ENCODE measurements at places on chromosomes 12 and 14.

DNA sequence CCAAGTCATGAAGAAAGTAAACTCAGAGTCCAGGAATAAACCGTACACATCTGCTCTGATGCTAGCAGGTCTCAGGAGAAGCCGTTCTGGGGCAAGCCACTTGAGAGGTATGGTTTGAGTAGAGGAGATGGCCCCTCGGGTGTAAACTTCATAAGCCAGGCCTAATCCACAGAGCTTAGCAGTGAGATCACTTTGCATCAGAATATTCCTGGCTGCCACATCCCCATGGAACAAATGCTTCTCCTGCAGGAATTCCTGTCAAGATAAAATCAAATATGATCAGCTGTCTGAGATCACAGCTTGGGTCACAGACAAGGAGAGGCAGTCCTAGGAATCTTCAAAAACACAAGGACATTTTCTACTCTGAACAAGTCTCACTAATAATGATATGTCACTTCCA is 11.2 kb upstream of the MAGOHB start:
- DNase-seq = no peak

- no peak for DNase-seq
Measured at GRCh38 chr14:64502887-64503433, 678 bp downstream of the ZBTB25 start.

- DNase-seq = no peak
Measured at GRCh38 chr14:93868165-93868564, 59.0 kb upstream of the FAM181A start.

- DNase-seq = no peak
Measured at GRCh38 chr12:32535288-32535999, 136.1 kb downstream of the FGD4 start.

- DNase-seq = no peak
Measured at GRCh38 chr12:117033382-117034221, 65.6 kb downstream of the TESC start.

- no peak for DNase-seq
Measured at GRCh38 chr12:104248444-104248843, 32.9 kb downstream of the TXNRD1 start.

DNA sequence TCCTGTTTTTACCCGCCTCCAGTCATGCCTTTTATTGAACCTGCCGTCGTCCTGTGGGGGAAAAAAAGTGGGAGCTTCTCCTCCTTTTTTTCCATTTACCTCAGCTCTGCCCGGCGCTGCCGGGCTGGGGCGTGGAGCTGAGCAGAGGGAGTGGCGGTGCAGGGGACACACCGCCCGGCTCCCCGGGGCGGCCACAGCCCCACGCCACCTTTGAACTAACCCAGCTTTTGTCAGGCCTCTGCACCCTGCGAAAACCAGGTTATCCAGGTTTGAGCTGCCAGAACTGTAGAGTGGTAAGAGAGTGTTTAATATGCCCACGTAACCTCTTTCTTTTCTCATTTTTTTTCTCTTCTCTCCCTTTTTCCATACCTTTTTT is 161.0 kb upstream of the FKBP4 start:
- DNase-seq = no peak

GRCh38 chr12:28507033-28507432 is 316.8 kb downstream of the CCDC91 start:
- no peak for DNase-seq

DNA sequence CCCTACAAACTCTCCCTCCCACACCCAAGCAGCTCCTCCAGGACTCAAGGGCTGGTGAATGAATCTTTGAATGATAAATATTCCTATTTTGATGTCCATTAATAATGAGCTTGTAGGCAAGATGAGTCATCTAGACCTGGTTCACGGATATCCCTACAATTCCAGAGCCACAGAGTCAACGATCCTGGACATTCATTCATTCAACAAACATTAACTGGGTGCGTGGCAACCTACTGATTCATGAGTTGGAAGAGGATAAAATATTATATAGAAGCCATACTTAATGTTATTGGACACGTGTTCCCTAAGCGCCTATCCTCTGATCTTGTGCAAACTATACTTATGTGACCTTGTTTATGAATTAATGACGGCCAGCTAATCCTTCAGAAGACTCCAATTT is 420 bp upstream of the OTUB2 start:
- no peak for DNase-seq

DNA sequence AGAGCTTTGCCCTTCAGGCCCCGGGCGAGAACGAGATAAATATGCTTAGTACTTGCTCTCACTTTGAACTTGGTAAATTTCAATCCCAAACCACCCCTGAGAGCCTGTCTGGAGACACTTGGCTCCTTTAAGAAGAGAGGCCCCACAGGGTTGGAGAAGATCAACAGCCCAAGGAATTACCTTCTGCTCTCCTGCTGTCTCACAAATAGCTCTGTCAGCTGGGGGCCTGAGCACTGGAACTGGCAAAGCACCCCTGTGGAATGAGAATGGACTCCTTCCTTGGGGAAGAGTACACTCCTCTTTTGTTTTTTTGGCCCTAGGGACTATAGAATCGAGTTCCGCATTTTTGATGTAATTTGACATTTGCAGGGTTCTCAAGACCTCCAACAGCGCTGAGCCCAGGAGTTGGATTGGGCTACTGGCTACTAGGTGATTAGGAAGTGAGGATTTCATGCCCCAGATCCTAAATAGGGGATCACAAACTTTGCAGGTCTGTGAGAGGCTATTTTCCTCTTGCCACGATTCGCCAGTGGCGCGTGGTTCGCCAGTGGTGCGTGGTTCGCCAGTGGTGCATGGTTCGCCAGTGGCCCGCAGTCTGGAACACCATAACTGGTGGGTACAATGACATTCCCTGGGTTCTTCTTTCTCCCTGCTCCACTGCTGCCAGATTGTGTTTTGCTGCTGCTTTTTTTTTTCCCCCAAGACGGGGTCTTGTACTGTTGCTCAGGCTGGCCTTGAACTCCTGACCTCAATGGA is 17.8 kb upstream of the MEG3 start:
- DNase-seq = no peak

DNA sequence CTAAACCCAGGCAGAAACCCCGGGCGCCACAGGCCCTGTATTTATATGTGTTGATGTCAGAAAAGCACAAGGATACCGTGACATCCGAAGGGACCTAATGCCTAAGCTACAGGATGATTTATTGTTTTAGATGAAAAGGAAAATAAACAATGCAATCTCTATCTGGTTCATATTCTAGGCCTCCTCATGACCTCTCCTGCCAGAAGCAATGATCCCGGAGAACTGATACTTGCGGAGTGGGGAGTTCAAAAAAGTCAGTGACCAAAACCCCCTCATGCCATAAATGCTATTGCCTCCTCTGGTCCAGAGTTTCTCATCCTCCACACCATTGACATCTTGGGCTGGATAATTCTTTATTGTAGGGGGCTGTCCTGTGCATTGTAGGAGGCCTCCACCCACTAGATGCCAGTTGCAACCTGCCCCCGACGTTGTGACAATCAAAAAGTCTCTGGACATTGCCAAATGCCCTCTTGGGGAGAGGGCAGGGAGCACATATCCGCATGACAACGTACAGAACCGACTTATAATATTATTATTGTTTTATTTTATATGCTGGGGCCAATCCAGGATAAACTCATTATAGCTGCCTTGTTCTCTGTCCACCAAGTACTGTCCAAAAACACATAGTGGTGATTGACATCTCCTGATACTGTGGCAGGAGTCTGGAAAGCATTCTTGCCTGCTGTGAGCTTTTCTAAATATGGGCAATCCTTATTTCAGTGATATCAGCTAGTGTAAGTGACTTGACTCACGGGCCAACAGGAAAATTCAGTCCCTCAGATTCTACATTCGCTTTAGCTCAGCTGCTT is 1.1 kb upstream of the CSRP2 start:
- DNase-seq = no peak

DNA sequence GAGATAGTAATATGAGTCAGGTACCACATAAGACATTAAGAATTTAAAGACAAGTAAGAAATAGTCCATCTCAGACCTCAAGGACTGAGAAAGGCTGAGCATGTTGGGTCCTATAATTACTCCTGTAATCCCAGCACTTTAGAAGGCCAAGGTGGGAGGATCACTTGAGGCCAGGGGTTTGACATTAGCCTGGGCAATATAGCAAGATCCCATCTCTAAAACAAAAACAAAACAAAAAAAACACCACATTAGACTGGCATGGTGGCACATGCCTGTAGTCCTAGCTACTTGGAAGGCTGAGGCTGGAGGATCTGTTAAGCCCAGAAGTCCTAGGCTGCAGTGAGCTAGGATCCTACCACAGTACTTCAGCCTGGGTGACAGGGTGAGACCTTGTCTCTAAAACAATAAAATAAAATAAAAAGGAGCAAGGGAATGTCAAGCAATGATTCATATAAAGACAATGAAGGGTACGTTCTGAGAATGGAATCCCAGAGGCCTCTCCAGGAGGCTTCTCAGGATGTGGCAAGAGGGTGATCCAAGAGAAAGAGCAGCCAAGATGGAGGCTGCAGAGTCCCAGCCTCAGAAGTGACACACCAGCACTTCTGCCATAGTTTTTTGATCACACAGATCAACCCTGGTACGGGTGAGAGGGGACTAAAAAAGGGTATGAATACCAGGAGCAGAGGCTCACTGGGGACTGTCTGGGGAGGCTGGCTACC is 206.4 kb downstream of the CRADD start:
- no peak for DNase-seq

DNA sequence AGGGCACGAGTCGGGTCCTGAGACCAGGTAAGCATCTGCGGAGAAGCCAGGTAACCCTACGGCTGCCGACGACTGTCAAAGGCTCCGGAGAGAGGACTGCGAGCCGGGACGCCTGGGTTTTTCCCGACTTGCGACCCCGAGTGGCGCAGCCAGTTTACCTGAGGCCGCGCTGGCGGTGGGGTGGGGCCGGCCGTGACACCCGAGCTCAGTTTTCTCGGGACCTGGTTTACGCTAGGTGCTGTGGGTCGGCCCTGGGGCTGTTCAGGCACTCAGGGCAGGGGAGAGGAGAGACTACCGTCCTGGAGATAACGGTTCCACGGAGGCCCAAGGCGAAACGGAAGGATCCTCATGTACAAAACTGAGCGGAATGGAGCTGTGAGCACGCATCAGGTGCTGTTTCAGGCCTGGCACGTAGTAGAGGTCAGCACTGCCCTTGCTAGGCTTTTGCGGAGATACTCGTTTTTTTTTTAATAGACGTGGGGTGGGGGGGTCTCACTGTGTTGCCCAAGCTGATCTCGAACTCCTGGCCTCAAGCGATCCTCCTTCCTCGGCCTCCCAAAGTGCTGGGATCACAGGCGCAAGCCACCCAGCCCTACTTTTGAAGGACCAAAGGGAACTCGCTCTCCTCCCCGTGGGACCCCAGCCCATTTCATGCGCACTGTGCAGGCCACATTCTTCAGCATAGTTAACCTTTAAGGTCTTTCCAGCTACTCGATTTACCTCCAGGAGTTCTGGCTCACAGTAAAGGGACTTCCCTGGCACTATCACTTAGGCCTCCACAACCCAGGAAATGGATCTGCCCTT is 471 bp downstream of the MTRFR start:
- DNase-seq = no peak

DNA sequence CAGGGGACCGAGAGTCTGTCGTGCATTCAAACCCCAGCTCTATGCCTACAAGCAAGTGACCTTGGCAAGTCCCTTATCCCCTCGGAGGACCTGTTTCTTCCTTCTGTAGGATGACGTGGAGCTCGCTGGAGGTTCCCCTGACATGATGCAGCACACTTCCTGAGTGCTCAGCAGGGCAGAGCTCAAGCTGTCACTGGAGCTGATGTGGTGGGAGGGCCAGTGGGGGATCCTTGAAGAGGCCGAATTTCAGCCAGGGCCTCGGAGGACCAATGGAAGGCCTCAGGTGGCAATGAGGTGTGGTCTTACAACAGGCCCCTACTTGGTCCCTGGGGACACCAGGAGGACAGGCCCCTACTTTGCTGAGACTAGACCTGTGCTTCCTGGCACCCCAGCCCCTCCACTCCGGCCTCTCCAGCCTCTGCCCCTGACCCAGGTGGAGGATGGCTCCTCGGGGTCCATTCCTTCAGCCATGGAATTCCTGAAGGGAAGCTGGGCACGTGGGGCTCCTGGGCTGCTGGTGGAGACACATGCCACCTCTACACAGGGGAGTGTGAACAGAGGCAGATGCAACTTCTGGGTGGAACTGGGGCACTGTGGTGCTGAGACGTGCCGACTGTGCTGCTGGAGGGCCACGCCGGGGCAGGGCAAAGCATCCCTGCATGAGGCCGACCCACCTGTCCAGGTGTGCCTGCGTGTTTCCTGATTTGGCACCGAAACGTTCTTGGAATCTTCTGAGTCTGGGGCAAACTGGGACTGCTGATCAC is 18.7 kb upstream of the KIF26A start:
- DNase-seq = no peak

- DNase-seq = no peak
Measured at GRCh38 chr12:6178981-6179761, 21.0 kb upstream of the CD9 start.

DNA sequence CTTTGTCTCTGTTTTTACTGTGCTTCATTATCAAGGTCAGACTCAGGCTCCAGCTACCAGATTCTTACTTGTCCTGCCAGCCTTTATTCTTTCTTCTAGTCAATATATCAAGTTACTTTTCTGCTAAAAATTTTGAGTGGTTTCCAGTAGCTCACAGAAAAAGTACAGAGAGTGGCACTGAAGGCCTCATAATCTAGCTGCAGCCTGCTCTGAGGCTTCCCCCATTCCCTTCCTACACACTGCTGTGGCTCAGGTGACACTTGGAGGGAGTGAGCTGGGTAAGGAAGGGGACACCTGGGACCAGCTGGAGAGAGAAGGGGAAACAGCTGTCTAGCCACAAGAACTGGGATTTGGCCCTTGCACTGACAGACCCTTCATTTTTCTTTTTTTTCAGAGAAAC is 25.4 kb downstream of the TTC6 start:
- no peak for DNase-seq

DNA sequence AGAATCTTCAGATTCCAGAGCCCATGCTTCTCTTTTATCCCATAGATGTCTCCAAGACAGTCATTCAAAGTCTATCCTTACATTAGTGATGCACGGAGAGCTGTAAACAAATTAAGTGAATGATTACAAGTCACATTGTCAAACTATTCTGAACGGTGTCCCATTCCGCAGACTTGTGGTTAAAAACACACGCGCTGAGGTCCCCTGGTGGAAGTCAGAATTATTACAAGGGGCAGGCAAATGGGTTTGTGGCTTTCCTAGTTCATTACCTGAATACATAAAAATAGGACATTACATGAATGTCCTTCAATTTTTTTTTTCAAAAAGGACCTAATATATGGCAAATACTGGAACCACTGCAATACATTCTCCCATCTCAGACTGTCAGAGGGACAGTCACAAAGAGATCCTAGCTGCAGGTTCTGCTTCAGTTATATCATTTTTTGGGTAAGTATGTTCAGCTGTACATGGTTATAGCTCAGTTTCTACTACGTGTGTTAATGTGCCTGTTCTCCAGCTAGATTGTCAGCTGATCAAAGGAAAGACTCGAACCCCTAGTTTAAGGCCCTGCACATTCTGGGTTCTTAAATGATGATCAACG is 53.1 kb upstream of the STON2 start:
- peak; percentile 18 for DNase-seq

DNA sequence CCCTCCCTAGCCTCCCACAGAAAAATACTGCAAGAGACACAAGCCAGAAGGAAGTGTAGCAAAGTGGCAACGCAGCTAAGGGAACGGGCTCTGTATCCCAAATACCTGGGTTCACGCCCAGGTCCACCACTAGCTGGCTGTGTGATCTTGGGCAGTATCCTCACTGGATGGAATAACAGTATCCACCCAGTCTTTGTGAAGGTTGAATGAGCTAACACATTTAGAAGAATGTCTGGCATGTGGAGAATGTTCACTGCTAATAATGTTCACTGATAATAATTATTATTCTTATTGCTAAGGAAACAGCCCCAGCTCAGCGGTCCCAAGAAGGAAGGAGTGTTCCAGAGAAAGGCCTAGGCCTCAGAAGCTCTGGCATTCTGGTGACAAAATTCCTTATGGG is 70.9 kb downstream of the VWF start:
- DNase-seq = no peak

GRCh38 chr12:69095765-69096477 is 143.4 kb upstream of the CPSF6 start:
- DNase-seq = no peak

Measured in stimulated activated CD8-positive, alpha-beta memory T cell treated with anti-CD3 and anti-CD28 coated beads, Interleukin-7, amount 100 ng/mL, for 1 hour (primary cell).